Heart left ventricle (tissue), 16 donors: ENCODE measurements at places on chromosomes 4 and X. TPM values are rescaled to one million over a fixed set of nuclear protein-coding genes. Genes with fewer than 3 reads are reported as not detected.
A peak's percentile ranks its signal among the peaks of the same experiment; 100 is the strongest.

GRCh38 chr4:149999485-150000074, 78.7 kb upstream of the DCLK2 start:
- no peak overlapping the region for H3K4me3 ChIP-seq
- no peak overlapping the region for H3K27ac ChIP-seq
- peak; percentile 37 for DNase-seq
- H3K27me3 ChIP-seq = no peaks in the 10 kb centered on the region
- no peaks in the 10 kb centered on the region for H3K36me3 ChIP-seq
- H3K4me1 ChIP-seq = peaks cover 8% of the 10 kb centered on the region

- H3K27ac ChIP-seq = no peak overlapping the region
- DNase-seq = no peak
- no peak overlapping the region for H3K4me3 ChIP-seq
Measured at GRCh38 chrX:18649498-18649951, 22.4 kb downstream of the RS1 start.

- H3K36me3 ChIP-seq = no peaks in the 10 kb centered on the region
- H3K27ac ChIP-seq = no peak overlapping the region
- DNase-seq = no peak
- no peak overlapping the region for H3K4me3 ChIP-seq
Measured at GRCh38 chr4:100557306-100557705, 39.5 kb upstream of the EMCN start.

DNA sequence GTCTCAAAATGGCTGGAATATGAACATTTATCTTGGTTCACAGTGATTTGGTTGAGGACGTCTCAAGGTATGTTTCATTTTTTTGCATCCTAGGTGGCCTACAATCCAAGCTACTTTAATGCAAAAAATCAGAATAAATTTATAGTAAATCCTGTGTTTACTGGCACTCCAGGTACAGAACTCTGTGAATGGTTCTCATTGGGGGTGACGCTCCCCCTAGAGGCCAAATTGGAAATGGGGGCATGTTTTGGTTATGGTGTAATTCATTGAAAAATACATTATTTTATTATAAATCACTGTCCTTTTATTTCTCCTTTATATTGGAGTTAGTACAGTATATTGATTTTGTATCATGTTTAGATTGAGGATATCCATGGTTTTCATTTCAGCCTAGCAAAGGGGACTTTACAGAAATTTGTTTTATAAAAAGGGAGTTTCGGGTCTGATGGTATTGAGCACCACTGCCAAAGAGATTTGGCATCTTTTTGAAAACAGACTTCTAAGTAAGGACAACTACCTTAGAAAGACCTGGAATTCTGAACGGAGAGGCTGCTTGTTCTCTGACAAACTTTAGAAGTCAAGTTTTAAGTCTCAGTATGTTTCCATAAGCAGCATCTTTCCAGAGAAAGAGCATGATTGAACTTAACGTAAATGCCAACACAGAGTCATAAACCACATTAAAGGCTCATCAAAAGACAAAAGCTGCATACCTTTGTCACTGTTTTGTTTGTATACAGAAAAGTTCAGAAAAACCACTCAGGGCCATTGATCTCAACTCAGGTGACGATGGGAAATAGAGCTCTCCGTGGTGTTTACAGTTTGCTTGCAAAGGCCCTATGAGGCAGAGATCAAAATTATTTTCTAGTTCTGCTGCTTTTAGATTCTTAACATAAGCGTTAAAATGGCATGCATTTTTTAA, 19.4 kb downstream of the MTM1 start:
- H3K27ac ChIP-seq = no peak overlapping the region
- no peak overlapping the region for H3K4me3 ChIP-seq
- no peak for DNase-seq
- no peaks in the 10 kb centered on the region for H3K4me1 ChIP-seq
- no peaks in the 10 kb centered on the region for H3K36me3 ChIP-seq

GRCh38 chr4:85867271-85867670, 392.3 kb downstream of the ARHGAP24 start:
- H3K27ac ChIP-seq = no peak overlapping the region
- peaks cover 19% of the 10 kb centered on the region for H3K4me1 ChIP-seq
- H3K36me3 ChIP-seq = no peaks in the 10 kb centered on the region
- no peak for DNase-seq
- no peak overlapping the region for H3K4me3 ChIP-seq
- H3K27me3 ChIP-seq = no peaks in the 10 kb centered on the region

DNA sequence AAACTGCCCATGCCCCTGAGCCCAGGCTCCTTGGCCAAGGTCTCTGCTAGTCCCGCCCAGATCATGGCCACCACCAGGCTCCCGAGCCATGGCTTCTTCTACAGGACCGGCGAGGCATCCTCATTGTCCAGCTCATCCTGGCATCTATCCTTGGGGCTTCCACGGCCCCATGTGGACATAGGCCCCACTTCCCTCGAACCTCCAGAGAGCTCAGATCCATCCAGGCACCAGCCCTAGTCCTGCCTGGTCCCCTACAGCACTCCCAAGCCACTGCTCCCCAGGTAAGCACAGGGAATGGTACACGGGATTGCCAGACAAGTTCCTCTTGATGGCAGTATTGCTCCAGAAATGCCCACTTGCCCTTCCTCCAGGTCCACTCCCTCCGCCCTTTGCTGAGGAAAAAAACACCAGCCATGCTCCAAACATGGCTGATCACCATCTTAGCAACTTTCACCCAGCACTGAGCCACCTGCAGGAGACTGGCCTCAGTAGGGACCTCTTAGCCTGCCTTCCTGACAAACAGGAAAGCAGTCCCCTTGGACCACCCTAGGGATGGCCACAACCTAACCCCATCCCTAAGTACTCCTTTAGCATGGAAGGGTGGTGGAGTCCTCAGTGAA, 272.1 kb upstream of the AGTR2 start:
- H3K27me3 ChIP-seq = no peaks in the 10 kb centered on the region
- no peak overlapping the region for H3K27ac ChIP-seq
- H3K4me3 ChIP-seq = no peak overlapping the region
- H3K4me1 ChIP-seq = peaks cover 2% of the 10 kb centered on the region
- no peak for DNase-seq

Gene DBET
- total RNA-seq = not detected

Gene SHROOM4
- total RNA-seq = 10.8 TPM
